ENCODE measurements at places on chromosomes 3 and 15.
A peak's percentile ranks its signal among the peaks of the same experiment; 100 is the strongest.

DNA sequence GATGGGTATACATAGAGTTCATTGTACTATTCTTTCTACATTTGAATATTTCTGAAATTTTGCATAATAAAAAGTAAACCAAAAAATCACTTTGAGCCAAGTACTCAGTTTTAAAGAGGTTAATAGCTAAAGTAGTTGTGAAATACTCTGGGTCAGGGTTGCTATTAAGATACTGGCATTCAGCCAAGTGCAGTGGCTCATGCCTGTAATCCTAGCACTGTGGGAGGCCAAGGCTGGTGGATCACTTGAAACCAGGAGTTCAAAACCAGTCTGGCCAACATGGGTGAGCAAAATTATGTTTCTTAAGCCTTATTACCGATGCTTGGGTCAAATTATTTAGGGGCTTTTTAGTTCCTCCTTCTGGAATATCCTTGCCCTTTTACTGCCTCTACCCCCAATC, 122.0 kb upstream of the MELTF start:
- no peak for DNase-seq

DNA sequence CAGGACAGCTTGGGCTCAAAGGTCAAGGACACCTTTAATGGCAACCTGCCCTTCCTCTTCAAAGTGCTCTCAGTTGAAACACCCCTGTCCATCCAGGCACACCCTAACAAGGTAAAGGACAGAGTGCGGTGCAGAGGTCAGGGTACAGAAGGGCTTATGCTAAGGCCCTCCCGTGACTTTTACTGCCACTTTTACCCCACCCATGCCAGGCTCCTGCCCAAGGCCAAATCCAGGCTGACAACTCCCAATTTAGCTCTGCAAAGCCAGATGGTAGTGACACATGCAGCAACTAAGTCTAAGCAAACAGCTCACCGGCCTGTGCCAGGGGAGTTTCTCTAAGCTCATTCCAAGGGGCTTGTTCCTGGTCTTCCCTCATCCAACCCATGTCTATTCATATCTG, 1.6 kb downstream of the MPI start:
- DNase-seq: no peak

- peak; percentile 44 for DNase-seq
Observed at GRCh38 chr3:140128631-140129030, 193.6 kb downstream of the CLSTN2 start.

GRCh38 chr3:180684807-180685206, 5.5 kb upstream of the CCDC39 start:
- no peak for DNase-seq

GRCh38 chr3:159626598-159626997, 362.0 kb upstream of the IL12A start:
- no peak for DNase-seq

GRCh38 chr3:13223574-13224237, 150.5 kb upstream of the IQSEC1 start:
- no peak for DNase-seq

DNA sequence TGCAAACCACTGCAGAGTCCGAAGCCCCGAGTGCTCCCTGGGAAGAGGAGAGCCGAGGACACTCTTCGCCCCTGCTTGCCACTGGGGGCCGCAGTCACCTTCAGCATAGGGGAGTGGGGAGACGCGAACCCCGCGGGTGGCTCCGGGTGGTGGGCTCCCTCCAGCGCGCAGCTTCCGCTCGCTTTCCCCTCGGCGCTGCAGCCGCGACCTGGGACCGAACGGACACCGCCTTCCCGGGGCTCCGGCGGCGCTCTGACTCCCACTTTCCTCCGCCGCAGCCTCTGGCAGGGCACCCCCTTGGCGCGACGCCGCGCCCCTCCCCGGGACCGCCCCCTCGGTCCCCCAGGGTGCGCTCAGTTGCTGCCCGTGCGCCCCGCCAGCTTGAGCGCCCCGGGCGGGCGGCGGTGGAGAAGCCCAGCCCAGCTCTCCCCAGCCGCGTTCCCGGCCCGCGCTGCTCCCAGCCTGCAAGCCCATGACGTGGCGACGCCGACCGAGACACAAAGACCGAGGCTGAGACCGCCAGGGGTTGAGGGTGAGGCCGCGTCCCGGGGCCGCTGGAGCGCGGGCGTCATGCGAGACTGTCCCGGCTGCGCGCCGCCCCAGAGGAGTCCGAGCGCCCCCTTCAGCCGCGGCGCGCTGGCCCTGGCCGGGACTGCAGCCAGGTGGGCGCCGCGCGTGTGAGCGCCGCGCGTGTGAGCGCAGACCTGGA, at the start of gene MINAR1:
MINAR1 (plus strand) TSS at position 701 of the 709 bp plus-strand sequence. CDS start 23,812 bp downstream, outside the sequence.
- DNase-seq: no peak

- DNase-seq: no peak
Observed at GRCh38 chr15:29054171-29055045, 168.6 kb downstream of the APBA2 start.

- DNase-seq: no peak
Observed at GRCh38 chr3:40631341-40631995, 106.7 kb downstream of the ZNF621 start.

GRCh38 chr15:33314069-33314468, 3.3 kb downstream of the RYR3 start:
- DNase-seq: no peak

- DNase-seq: peak; percentile 80
Observed at GRCh38 chr15:73972984-73973682, 19.0 kb downstream of the STOML1 start.

- peak; percentile 97 for DNase-seq
Observed at GRCh38 chr3:184811999-184812661, at the start of gene VPS8. Gene VPS8 (plus strand): TSS chr3:184812166. CDS start chr3:184824633, 12,467 bp downstream.

- DNase-seq: no peak
Observed at GRCh38 chr15:72237853-72238224, 6.8 kb upstream of the PKM start.

- DNase-seq: no peak
Observed at GRCh38 chr15:90000186-90001001, 730 bp upstream of the ZNF710 start.

All from midbrain (tissue), 1 donor.